ENCODE measurements at places on chromosomes 1 and 21.

GRCh38 chr1:3483801-3484444 is 29.5 kb downstream of the ARHGEF16 start:
- DNase-seq = no peak

GRCh38 chr1:227357171-227357926 is 39.1 kb upstream of the CDC42BPA start:
- no peak for DNase-seq

- peak; percentile 20 for DNase-seq
These were observed 69.8 kb upstream of the HAO2 start for GRCh38 chr1:119298687-119299303.

GRCh38 chr1:26861286-26861701 is 1.7 kb upstream of the SFN start:
- no peak for DNase-seq

DNA sequence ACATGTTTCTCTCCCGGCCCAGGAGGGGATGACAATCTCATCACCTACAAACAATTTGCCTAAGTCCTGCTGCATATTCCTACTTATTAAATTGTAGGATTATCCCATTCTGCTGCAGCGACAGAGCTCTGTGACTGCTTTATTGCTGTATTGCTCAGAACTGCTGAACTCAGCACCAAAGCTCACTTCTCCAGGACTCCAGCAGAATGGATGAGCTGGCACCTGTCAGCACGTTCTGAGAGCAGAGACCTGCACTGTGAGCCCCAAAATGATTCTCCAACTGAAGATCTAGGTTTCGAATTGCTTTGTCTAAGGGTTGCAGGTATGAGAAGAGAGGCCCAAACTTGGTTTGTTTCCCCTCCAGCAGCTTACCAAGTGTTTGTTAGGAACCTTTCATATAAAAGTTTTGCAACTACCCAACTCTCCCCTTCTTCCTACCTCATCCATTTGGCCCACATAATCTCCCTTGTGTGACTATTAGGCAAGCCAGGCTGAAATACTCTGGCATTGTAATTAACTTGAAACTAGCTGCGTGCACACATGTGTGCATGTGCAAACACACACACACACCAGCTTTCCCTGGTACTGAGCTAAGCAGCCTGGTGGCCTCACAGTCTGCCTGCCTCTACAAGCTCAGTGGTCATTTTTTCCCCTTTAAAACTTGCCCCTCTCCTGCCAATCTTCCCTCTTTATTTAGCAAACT is 161.4 kb upstream of the CAMK1G start:
- no peak for DNase-seq

DNA sequence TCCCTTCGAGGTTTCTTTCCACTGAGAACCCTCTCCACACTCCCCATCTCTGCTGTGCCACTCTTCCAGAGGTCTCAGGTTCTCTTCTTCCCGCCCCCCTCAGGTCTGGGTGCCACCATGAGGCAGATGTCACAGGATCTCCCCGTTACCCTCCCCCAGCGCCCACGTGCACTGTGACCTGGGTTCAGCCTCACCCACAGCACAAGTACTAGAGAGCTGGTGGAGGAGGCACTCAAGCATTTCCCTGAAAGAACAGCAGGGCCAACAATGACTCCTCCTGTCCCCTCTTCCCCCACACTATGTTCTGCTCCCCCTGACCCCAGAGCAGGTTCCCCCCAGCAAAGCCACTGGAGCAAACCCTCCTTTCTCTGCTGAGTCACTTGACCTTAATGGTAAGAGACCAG is 14.3 kb downstream of the PLEKHA6 start:
- no peak for DNase-seq

GRCh38 chr1:211902624-211903291 is 72.2 kb upstream of the LPGAT1 start:
- DNase-seq = no peak

DNA sequence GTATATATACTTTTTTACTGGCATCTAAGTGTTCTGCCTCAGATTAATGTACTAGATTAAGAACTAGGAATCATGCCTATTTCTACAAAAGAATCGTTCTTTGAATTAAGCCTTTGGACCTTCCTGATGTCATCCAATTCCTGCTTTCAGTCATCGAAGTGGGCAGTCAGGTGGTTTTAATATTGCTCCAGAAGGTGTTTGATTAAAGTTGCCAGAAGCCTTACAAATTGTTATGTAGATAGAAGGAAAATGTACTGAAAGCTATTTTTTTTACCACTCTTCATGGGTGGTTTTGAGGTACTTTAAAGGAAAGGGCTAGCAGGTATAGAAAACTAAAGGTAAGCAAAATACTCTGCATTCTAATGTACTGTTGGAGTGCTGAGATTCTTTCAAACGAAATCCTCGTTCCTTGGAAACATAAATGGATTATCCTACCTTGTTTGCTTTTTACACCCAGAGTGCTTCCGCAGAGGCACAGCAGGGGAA is 716 bp downstream of the CTBS start:
- DNase-seq = no peak

DNA sequence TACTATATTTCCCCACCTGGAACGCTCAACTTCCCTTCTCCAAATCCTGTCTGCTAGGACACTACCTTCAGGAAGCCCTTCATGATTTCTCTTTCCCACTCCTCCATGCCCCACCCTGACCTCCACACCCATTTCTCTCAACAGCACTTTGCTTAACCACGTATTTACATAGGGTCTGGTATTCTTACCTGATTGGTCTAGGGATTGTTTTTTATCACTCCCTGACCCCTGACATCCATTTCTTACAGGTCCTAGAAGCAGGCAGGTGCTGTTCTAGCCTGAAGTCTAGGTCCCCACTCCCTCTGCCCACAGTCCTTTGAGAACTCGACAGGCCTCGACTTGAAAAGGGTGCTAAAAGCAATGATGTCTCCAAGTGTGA is 47.5 kb downstream of the DMAP1 start:
- peak; percentile 51 for DNase-seq

DNA sequence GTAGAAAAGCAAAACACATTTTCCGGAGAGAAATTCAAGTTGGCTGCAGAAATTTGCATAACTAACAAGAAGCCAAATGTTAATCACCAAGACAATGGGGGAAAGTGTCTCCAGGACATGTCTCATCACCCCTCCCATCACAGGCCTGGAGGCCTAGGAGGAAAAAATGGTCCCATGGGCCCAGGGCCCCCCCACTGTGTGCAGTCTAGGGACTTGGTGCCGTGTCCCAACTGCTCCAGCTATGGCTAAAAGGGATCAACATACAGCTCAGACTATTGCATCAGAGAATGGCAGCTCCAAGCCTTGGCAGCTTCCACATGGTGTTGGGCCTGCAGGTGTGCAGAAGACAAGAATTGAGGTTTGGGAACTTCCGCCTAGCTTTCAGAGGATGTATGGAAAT is 138.2 kb downstream of the USH2A start:
- DNase-seq = no peak

GRCh38 chr1:172442404-172442803 is 1.5 kb downstream of the PIGC start:
- no peak for DNase-seq

DNA sequence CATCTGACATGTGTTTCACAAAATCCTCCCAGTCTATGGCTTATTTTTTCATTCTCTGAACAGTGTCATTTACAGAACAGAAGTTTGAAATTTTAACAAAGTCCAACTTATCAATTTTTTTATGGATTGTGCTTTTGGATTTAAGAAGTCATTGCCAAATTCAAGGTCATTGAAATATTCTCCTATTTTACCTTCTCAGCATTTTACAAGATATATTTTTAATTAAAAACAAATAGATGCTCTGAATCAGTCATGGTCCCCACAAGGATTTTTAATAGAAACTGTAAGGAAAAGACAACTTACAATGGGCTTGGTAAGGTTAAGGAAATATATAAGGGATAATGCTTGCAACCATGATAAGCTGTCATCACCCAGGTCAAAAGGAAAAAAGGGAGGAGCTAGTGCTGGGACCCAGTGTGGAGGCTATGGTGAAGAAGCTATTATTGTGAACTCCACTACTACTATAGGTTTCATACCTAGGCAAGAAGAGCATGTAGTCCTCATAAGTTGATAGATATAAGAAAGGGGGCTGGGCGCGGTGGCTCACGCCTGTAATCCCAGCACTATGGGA is 144.5 kb upstream of the KCNJ15 start:
- no peak for DNase-seq

DNA sequence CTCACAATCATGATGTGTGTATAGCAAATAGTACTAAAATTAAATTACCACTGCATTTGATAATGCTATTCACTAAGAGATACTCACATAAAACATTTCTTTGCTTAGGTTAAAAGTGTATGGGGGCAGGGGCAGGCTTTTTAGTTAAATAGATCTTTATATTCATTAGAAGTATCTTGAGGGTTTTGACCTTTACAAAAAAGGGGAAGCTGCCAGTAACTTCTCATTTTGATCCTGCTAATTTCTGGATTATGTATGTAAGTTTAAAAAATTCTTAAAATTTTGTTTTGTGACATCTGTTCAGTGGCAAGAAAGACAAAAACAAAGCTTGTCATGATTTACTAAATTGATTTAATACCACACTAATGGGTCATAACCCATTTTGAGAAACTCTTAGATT is 45.8 kb upstream of the S1PR1 start:
- no peak for DNase-seq

DNA sequence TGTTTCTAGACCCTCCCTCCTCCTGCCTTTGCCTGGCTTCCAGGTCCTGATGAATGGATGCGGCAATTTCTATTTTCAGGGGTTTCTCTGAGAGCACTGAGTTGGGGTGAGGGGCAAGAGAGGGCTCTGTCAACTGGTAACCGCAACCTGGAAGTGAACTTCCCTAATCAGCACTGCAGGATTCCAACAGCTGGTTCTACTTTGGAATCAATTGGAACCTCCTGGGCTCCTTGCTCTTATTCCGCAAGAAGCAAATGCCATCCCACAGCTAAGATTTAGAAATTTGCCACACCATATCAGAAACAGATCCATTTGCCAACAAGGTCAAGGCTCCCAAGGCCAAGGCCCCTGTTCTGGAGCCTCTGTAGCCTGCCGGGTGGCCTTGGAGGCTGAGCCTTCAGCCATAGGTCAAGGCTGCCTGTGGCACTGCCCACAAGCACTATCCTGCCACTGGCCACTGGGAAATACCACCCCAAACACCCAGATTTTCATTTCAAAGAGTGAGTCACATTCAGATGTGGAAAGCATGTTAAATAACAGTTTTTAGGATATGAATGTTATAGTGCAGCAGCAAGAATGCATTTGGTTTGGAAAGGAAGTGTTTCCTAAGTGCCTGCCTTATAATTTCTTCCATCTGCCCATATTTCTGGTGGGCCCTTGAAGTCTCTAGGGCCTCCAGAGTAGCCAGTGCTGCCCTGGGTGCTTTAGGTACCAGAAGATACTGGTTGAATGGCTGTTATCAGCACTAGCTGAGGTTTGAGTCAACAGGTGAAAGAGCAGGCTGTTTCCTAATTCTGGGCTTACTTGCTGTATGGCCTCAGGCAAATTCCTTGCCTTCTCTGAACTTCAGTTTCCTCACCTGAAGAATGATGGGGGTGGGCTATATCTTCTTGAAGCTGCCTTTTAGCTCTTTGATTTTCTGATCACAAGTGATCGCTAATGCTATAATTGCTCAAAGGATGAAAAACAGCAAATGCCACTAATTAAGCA is 56.3 kb upstream of the JUN start:
- DNase-seq = no peak

DNA sequence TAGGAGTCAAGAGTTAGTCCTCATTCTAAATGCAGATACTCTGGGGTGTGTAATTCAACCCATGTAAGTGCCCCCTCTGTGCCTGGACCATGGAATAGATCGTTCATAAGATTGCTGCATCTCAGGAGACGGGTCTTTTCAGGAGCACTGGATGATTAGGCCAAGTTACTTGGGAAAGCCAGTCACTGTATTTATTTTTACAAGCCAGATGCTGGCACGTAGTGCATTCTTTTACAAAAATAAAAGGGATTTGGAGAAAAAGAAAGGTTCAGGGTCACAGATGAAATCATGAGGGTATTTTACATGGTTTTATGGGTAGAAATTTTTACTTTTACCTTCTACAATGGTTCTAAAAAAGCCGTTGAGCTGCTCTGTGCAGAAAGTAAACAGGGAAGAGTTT is 102.6 kb upstream of the UBE2U start:
- DNase-seq = no peak

GRCh38 chr1:117658676-117659075 is 52.8 kb downstream of the TENT5C start:
- no peak for DNase-seq

- DNase-seq = no peak
These were observed 6.6 kb upstream of the TMEM52 start for GRCh38 chr1:1925437-1926345.

DNA sequence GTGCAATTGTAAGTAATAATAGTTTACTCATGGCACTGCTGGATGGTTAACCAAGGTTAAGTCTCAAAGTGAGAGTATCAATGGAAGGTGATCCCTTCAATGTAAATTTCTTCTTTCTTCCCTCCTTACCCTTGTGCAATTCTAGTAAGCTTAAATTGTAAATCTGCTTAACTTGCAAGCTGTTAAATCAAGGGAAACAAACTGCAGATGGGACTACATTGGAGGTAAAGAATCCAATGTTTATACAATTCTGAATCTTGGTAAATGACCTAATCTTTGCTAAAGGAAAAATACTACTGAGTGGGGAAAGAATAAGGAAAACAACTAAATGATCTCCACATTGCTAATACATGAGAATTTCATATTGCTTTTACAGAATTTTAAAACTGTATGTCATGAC is 6.7 kb upstream of the CD55 start:
- DNase-seq = no peak

GRCh38 chr1:70382682-70383081 is 28.2 kb upstream of the ANKRD13C start:
- DNase-seq = no peak

GRCh38 chr1:54290506-54291184 is 90.7 kb downstream of the MRPL37 start:
- no peak for DNase-seq

DNA sequence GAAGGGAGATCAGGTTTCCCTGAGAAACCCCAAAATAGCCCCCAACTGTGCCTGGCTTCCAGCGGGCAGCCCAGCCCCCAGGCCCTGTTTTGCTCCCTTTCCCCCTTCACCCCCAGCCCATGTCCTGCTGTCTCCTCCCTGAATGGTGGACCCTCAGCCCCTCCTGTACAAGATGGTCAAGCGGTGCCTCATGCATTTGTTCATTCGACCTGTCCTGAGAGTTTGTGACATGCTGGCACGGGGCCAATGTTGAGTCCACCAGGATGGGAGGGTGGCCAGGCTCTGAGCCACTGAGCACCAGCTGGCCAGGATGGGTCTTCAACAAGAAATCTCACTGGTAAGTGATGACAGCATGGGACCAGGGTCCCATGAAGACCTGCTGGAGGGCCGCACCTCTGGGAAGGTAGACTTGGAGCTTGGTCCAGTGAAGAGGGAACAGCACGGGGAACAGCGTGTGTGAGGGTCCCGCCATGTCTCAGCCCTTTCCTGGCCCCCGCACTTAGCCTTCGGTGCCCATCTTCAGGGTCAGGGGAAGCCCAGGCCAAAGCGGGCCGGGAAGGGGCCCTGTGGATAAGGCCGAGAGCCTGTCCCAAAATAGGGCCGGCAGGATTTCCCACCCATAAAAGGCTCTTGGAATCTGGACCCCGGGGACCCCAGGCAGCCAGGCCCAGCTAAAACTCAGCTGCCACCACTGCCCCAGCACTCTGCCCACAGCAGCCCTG is at the start of gene CALML6:
Gene CALML6, plus strand, starts transcription at position 290 of the 722 bp plus-strand sequence. Its CDS starts 21 bp downstream, at position 311.
- no peak for DNase-seq
